ENCODE measurements at places on chromosomes 4 and X.

- no peak for DNase-seq
These were observed 247.0 kb upstream of the TTC29 start for GRCh38 chr4:147192679-147193078.

DNA sequence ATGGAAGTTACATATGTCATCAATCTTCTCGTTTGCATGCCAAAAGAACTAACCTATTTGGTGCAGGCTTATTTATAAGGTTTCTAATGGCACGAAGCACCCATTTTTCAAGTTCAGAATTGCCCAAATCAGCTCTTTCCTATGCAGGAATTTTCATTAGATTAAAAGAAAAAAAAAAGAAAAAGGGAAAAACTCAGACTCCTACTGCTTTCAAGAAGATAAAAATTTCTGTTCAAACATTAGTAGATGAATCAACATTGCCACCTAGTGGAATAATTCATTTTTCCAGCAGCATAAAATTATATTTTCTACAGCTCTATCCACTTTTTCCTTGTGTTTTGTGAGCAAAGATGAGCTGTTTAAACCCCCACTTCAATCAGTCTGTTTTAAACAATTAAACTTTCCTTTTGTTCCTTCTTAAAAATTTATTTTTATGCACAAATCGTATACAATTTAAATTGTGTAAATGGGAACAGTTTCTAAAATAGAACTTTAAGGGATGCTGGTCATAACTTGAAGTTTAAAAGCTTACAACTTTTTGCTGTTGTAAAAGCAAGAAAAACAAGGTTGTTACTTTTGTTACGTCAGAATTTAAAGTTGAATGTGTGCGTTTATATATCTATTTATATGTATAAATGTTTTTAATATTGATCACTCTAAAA, 309.9 kb downstream of the ARAP2 start:
- no peak for DNase-seq

DNA sequence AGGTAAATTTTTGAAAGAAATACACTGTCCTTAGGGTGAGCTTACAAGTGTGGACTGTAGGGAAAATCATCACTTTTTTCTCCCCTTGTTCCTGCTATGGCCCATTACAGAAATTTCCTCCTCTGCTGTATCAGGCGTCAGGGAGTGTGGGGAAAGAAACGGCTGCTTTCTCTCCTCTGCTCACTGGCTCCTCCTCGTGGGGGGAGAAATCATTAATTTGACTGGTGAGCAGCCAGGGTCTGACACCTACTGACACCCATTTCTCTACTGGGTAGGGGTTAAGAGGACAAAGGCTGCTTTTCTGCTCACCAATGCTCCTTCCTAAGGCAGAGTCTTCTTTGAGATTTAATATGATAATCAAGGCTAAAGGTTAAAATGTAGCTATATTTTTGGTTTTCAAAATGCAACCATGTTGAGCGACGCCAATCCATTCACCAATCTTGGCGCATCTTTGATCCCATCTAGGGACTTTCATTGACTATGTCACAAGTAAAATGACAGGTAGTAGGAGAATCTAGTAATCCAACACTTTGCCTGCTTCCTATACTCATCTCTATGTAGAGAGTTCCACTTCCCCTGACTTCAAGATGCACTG, 25.1 kb downstream of the SETD7 start:
- no peak for DNase-seq

DNA sequence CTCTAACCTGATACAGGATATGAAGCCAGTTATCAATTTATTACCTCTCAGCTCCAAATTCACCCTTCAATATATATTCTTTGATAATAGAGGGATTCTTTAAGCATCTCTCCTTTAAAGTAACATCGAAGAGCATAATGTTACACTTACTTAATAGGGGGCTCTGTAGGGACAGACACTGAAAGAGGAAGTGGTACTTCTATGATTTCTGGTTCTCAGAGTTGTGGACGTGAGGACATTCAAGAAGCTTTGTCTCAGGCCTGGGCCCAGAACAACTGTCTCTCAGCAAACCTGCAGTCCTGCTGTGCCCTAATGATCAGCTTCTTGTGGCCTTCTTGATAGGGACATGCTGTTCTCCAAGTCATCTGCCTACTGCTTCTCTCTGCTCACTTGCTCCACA, 4.2 kb upstream of the ZXDB start:
- DNase-seq = no peak

GRCh38 chrX:43019021-43019420, 241.1 kb upstream of the PPP1R2C start:
- no peak for DNase-seq

DNA sequence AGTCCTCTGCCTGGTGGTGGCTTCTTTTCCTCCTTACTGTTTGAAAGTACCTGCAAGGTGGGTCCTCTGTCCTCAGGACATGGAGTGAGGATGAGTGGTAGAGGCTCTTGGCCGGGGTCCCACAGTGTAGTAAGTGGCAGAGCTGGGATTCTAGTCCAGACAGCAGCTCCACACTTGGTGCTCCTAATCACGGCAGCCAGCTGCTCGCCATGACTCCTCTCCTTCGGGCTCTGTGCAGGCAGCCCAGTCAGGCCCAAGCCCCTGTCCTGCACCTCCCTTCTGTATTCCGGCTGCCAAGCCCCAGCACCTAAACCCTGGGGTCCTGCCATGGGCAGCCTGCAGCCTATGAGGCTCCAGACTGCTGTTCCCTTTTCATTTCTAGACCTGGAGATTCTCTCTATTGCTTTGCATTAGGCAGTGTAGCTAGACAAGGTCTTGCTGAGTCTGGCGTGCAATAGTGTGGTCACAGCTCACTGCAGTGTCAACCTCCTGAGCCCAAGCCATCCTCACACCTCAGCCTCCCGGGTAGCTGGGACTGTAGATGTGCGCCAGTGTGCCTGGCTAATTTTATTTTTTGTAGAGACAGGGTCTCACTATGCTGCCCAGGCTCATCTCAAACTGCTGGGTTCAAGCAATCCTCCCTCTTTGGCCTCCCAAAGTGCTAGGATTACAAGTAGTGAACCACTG, 24.9 kb downstream of the NSD2 start:
- no peak for DNase-seq

DNA sequence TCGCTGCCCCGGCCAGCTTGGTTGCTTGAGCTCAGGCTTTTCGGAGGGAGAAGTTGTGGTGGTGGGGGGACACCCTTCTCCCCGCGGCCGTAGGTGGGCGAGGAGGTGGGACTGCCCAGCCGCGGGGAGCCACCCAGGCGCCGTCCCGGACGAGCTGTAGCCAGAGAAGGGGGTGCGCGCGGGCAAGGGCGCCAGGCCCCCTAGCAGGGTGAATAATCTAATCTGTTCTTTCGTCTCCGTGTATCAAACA, 3.1 kb downstream of the MID1IP1 start:
- no peak for DNase-seq

DNA sequence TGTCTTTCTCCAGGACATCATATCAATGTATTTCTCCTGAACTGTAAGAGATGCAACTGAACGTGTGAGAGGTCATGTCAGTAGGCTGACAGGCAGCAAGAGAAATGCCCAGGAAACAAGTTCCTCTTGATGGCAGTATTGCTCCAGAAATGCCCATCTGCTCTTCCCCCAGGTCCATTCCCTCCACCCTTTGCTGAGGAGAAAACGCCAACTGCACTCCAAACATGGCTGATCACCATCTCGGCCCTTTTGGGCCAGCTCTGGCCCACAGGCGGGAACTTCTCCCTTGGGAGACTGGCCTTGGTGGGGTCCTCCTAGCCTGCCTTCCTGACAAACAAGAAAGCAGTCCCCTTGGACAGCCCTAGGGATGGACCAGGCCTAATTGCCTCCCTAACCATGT, 276.5 kb upstream of the AGTR2 start:
- no peak for DNase-seq

- no peak for DNase-seq
These were observed 18.0 kb downstream of the NAF1 start for GRCh38 chr4:163148466-163149336.

DNA sequence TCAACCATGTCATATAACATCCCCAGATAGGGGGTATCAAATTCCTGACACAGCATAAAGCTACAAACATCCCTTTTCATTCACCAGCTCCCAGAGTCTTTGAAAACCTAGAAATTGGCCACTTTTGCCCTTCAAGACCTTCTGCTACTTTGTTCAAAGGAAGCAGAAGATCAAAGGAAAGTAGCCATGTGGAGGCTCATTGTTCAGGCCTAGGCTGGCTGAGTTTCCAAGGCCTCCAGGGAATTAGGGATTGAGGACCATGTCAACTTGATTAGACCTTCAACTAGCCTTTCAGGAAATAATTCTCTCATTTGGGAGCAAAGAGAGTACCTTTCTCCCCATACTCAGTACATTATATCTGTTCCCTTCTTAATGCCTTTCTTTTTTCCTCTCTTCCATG, 66.8 kb upstream of the ATXN3L start:
- no peak for DNase-seq

GRCh38 chr4:100340512-100341485, 150.5 kb upstream of the DDIT4L start:
- no peak for DNase-seq

- no peak for DNase-seq
These were observed 74.8 kb upstream of the PACRGL start for GRCh38 chr4:20625426-20625825.

DNA sequence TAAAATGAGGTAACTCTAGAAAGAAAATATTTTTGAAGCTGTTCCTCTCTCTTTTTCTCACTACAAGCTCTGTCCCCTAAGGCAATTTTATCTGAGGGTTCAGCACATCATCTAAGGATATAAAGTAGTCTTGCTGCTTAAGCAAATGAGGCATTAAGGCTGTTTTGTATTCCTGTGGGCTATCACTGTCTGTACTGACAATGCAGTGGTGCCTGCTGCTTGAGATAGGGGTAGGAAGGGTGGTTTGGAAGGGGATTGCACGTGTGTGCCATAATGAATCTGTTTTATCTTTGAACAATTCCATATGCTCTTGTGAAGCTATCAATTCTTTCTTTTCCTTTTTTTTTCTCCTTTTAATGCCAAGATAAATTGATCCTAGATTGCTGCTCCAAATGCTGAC, 128.0 kb upstream of the ATOH1 start:
- DNase-seq = no peak

DNA sequence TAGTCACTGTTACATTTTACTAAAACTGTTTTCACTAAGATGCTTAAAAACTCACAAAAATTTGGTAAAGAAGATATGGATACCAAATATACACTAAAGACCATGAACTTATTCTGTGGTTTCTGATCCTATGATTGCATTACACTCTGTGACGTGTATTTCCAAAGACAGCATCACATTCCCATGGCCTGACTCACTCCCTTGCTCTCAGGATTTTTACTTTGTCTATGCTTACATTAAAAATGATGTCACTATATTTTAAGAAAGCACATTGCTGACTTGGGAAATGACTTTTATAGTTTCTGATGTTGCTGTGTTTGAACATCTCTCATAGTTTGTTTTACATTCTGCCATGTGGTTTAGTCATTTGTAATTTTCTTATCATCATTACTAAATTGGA, 327.9 kb upstream of the MAGEB18 start:
- no peak for DNase-seq

GRCh38 chr4:153573881-153574802, 108.0 kb downstream of the TMEM131L start:
- DNase-seq = no peak

GRCh38 chr4:19829101-19829500, 422.6 kb upstream of the SLIT2 start:
- DNase-seq = no peak

DNA sequence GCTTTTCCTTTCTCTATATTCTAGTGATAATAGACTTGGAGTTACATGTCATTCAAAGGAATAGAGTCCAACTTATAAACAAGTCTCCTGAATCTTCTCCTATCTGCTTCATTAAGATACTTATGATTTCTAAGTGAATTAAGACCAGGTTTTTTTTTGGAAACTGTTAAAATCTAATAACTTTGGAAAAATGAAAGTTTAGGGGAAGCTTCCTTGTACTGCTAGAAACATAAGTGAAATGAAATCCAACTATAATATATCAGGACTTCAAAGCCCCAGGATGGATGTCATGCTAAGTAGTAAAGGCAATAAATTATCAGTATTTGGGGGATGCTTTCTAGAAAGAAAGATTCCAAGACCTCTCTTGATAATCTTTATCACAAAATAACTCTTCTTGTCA, 24.8 kb downstream of the GRIA2 start:
- no peak for DNase-seq

DNA sequence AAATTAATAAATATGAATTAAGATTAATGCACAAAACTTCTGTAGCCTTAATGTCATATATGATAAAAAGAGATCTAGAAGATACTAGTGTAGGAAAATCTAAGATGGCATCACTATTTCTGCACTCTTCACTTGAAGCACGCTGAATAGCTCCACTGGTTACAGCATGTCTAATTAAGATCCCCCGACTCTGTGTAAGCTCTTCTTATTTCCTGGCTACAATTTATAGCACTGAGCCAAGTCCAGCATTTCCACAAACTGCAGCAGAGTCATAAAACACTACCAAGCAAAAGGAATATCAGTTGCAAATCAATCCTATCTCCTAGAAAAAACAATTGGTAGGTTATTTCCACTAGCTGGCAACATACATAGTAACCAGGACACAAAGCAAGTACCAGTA, 1.3 kb upstream of the CCNA2 start:
- no peak for DNase-seq

DNA sequence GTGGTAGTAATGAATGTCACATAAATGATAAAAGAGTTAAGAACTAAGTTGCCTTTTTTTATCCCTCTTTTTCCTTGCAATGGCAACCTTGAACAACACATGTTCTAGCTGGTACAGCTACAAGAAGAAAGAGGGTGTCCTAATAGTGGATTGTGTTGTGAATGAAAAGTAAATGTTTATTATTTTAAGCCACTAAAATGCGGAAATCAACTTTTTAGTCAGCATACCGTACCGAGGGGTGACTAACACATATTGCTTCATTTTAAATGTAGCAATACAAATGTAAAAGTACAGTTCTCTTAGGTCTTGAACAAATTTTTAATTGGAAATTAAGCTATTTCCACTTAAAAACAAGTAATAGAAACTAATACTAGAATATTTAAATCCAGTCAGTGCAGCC, 17.7 kb upstream of the AP1AR start:
- no peak for DNase-seq

GRCh38 chr4:8270912-8271815, 1.6 kb downstream of the HTRA3 start:
- DNase-seq = no peak

GRCh38 chr4:110622841-110623717, at the start of gene PITX2:
Gene PITX2, minus strand, starts transcription at chr4:110623077. Its CDS starts 617 bp downstream, at chr4:110622460.
- no peak for DNase-seq

- DNase-seq = no peak
These were observed 8.2 kb upstream of the WDR44 start for GRCh38 chrX:118337687-118338086.

DNA sequence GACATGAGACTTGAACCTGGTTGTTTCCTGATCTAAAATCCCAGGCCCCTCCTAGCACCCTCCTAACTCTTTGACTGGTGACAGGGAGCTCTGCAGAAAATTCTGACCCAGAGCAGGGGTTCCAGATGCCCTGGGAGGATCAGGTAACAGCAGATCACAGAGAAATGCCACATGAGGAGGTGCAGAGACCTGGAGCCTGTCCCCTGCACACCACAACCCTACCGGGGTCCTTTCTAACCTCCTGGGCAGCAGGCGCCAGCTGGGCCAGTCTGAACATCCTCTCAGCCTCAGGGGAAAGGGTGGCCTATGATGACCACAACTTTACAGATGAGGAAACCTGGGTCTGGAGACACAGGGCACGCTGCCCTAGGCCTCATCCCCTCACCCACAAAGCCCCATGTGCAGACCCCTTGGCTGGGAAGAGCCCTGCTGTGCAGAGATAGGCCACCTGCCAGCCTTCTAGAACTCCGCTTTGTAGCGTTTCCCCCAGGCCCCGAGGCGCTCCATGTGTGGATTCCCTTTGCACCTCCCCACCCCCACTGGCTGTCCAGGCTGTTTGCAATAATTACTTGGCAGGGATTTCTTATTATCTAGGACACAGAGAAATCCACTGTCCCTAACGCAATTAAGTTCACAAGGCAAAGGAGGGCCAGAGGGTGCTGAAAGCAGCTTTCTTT, 36.5 kb downstream of the WDR1 start:
- no peak for DNase-seq
